ENCODE measurements at places on chromosomes 2 and 18. TPM values are rescaled to one million over a fixed set of nuclear protein-coding genes. Genes with fewer than 3 reads are reported as not detected.
A peak's percentile ranks its signal among the peaks of the same experiment; 100 is the strongest.

Gene NDUFV2
- 497 TPM for total RNA-seq

Gene RTP5
- 0.56 TPM for total RNA-seq

DNA sequence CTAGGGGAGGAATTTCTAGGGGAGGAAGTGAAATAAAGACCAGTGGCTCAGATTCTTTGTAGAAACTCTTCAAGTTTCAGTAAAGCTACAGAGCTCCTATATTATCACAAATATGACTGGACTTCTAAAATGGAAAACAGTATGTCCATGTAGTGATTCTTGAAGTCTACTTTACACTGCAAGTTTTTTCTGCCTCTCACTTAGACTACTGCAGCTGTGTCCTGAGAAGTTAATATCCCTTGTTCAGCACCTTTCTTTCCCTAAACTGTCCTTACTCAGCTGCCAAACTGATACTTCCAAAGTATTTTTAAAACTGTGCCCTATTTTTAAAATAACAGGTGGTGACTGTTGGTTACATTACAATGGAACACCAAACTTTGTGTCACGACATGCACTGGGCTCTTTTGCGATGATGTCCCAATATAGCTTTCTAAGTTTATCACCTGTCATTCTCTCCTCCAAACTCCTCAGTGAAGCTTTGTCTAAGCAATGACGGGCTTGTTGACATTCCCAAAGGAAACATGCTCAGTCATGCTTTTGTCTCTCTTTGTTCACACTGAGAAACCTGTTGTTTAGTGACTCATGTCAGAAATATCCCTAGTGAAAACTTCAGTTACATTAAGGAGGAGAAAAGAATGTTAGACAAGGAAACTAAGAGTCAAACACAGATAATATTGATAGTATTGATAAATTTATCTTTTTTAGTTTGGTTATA is 341.1 kb downstream of the ARL6IP6 start:
- H3K4me3 ChIP-seq, result no peak overlapping the region
- H3K27me3 ChIP-seq, result no peaks in the 10 kb centered on the region
- no peak for DNase-seq
- H3K4me1 ChIP-seq, result no peaks in the 10 kb centered on the region

DNA sequence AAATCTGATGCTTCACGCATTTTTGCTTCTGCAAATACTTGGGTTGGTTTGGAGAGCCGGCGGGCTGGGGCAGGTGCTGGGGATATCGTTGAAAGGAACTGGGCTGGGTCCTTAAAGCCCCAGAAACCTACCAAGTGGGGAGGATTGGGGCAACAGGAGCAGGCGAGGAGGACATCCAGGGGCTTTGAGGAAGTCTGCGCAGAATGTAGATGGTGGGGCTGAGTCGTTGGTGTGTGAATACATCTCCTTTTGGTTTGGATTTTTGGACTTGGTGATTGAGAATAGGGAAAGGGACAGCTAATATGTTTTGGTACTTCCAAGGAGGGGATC is 1.1 kb downstream of the DCC start:
- no peak overlapping the region for H3K4me3 ChIP-seq
- H3K4me1 ChIP-seq, result no peaks in the 10 kb centered on the region
- no peak overlapping the region for H3K27ac ChIP-seq
- no peaks in the 10 kb centered on the region for H3K36me3 ChIP-seq
- DNase-seq, result no peak

DNA sequence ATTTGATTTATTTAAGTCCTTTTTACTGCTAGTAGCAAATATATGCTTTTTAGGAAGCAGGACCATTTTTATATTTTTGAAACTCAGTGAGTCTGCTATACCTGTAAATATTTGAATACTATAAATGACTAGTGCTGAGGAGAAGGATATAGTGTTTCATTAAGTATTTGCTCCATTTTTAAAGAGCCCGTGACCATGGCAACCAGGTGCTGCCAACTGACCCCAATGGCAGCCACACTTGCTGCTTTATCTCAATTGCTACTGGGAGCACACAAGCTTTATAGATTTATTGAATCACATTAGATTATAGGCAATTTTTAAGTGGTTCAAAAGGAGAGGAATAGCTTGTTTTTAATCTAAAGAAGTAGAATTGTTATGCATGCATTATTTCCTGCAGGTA is 142.0 kb downstream of the SCG2 start:
- no peaks in the 10 kb centered on the region for H3K4me1 ChIP-seq
- DNase-seq, result no peak
- no peaks in the 10 kb centered on the region for H3K27me3 ChIP-seq

DNA sequence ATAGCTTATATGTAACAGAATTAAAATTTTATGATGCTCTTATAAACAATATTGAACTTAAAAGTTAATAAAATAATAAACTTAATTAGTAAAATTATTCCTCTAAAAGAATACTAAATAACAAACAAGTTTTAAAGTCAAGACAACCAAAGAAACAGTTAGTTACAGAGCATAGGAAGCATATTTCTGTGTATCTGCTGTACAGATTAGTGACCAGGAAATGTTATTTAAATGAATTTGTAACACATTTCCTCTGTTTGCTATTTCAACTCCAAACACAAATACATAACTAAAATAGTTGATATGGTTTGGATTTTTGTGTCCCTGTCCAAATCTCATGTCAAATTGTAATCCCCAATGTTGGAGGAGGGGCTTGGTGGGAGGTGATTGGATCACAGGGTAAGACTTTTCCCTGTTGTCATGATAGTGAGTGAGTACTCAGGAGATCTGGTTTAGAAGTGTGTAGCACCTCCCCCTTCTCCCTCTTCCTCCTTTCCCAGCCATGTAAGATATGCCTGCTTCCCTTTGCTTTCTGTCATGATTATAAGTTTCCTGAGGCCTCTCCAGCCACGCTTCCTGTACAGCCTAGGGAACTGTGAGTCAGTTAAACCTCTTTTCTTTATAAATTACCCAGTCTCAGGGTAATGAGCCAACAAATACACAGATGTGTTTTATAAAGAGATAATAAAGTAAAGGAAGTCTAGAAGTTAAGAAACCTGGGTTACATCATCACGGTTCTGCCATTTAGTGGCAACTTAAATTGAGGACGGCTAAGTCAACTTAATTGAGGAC is 51.8 kb downstream of the ROCK2 start:
- no peaks in the 10 kb centered on the region for H3K27me3 ChIP-seq
- no peaks in the 10 kb centered on the region for H3K36me3 ChIP-seq
- peaks cover 36% of the 10 kb centered on the region for H3K4me1 ChIP-seq
- no peak overlapping the region for H3K4me3 ChIP-seq
- H3K27ac ChIP-seq, result peak overlapping the region; percentile 63

DNA sequence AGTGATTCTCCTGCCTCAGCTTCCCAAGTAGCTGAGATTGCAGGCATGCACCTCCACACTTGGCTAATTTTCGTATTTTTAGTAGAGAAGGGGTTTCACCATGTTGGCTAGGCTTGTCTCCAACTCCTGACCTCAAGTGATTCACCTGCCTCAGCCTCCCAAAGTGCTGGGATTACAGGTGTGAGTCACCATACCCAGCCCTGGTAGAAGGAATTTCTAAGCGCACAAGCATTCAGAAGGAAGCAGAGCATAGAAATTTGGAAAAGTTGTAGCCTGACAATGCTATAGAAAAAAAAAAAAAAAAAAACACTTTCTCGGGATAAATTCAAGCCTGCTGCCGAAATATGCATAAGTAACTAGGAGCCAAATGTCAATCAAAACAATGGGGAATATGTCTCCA is 249.4 kb downstream of the GRB14 start:
- H3K27me3 ChIP-seq, result no peaks in the 10 kb centered on the region
- no peak overlapping the region for H3K4me3 ChIP-seq
- H3K4me1 ChIP-seq, result no peaks in the 10 kb centered on the region
- no peaks in the 10 kb centered on the region for H3K36me3 ChIP-seq
- DNase-seq, result no peak

GRCh38 chr2:233766416-233766815 is 6.3 kb downstream of the UGT1A1 start:
- no peaks in the 10 kb centered on the region for H3K4me1 ChIP-seq
- peaks cover 30% of the 10 kb centered on the region for H3K27me3 ChIP-seq
- no peak overlapping the region for H3K27ac ChIP-seq
- H3K4me3 ChIP-seq, result no peak overlapping the region

DNA sequence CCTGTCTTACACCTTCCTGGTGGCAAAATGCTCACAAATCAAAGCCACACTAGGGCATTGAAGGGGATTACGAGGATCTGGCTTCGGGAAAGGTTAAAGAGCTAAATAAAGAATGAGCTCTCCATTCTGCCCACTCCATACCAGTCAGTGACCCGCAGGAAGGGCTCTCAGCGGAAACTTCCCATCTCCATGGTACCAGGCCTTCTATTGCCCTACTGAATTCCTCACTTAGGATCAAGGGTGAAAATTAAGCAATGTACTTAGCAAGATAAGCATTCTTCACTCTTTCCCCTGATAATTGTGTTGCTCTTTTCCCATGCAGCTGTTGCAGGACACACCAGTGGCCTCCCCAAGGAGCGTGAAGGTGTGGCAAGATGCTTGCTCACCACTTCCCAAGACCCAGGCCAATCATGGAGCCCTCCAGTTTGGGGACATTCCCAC is 75.6 kb upstream of the TTC39C start:
- H3K4me1 ChIP-seq, result peaks cover 80% of the 10 kb centered on the region
- no peak overlapping the region for H3K4me3 ChIP-seq
- H3K27me3 ChIP-seq, result peaks cover 35% of the 10 kb centered on the region
- H3K27ac ChIP-seq, result no peak overlapping the region

DNA sequence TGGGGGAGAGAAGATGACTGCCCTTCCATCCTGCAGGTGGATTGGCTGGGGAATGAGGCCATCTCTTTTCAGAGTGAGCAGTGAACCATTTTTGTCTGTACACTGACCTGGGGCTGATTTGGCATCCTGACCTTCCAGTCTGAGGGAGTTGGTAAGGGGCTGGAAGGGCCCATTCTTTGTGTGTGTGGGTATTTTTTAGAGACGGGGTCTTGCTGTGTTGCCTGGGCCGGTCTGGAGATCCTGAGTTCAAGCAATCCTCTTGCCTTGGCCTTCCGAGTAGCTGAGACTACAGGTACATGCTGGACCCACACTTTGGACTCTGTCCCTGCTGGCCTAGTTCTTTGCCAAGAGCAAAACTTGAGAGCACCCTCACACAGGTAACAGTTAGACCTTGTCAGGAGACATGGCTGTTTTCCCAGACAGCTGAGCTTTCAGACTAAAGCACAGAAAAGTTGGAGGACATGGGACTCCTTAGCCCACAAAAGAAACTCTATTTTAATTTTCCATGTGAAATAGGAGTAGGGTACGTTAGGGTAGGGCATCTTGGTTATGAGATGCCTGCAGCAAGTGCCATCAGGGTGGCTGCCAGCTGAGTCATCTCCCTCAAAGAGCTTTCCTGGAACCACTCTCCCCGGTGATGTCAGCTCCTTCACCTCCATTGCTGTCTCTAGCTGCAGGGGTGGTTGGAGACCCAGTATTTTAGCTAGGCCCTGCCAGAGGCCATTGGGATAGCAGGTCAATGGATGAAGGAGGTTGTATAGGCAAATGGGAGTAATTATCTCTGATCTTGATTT is 60.7 kb downstream of the DGKD start:
- H3K27ac ChIP-seq, result peak overlapping the region; percentile 66
- H3K4me1 ChIP-seq, result peaks cover 91% of the 10 kb centered on the region
- DNase-seq, result peak; percentile 71
- H3K27me3 ChIP-seq, result no peaks in the 10 kb centered on the region
- H3K4me3 ChIP-seq, result peak overlapping the region; percentile 70

- H3K4me1 ChIP-seq, result no peaks in the 10 kb centered on the region
- H3K36me3 ChIP-seq, result no peaks in the 10 kb centered on the region
- no peak for DNase-seq
- H3K27me3 ChIP-seq, result no peaks in the 10 kb centered on the region
- H3K4me3 ChIP-seq, result no peak overlapping the region
Observed at GRCh38 chr2:36615222-36615621, 17.3 kb upstream of the FEZ2 start.

GRCh38 chr2:68115965-68116364 is 41.7 kb upstream of the PNO1 start:
- H3K4me1 ChIP-seq, result no peaks in the 10 kb centered on the region
- H3K36me3 ChIP-seq, result no peaks in the 10 kb centered on the region
- no peak overlapping the region for H3K4me3 ChIP-seq
- no peak for DNase-seq

DNA sequence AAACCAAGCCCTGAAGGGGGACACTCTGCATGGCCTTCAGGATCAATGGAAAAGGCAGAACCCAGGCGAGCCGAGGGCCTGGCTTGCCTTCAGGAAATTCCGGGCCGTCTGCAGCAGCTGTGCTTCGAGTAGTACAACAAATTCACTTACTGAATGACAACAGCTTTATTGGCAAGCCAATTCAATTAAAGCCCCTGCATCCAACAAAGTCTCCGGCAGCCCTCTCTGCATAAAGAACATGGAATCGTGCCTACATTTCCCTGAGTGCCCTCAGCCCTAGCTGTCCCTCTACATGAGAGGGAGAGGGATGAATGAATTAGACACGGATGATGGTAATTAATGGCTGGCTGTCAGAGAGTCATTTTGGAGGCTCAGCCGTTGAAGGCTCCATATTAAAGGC is 189.0 kb downstream of the BCL11A start:
- H3K4me1 ChIP-seq, result no peaks in the 10 kb centered on the region
- H3K27ac ChIP-seq, result no peak overlapping the region
- H3K4me3 ChIP-seq, result no peak overlapping the region
- H3K36me3 ChIP-seq, result no peaks in the 10 kb centered on the region
- no peak for DNase-seq

DNA sequence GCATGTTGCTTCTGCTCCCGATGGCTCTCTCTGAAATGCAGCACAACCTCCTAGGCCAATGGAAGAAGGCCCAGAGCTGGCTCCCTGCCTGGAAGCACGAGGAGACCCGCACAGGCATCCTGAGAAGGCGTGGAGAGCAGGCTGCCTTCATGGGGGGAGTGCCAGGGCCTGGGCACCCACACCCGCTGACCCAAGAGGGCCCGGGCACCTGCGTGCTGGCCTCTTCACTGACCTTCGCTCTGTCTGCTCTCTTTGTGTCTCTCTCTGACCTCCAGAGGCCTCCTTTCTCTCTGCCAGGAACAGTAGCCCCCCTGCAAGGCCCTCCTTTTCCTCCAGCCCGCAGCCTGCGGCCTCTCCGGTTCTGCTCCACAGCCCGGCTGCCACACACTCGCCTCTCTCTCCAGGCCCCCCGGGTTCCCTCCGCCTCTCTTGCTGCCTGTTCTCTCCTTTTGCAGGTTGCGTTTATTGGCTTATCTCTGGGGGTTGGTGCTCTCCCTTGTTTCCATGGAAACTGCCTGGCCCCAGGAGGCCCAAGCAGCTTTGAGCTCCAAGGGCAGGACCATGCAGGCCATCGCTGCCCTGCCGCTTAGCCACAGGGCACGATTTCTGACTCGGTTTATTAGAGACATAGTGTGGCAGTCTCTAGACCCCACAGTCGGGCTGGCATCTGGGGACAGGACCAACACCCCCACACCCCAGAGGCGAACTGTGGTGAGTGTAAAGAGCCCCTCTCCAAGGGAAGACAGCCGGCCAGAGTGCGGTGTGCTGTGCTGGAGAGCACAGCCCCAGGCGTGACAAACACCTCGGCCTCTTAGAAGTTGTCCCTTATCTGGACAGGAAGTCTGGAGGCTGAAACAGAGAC is 1.7 kb downstream of the MZT2B start:
- H3K4me3 ChIP-seq, result peak overlapping the region; percentile 84
- H3K27me3 ChIP-seq, result no peaks in the 10 kb centered on the region
- peaks cover 16% of the 10 kb centered on the region for H3K4me1 ChIP-seq
- no peak for DNase-seq
- H3K36me3 ChIP-seq, result peaks cover 4% of the 10 kb centered on the region
- H3K27ac ChIP-seq, result peak overlapping the region; percentile 95

All from activated T-cell treated with anti-CD3 and anti-CD28 coated beads, Interleukin-2, amount 50 U/mL, for 72 hours (primary cell).